SW 1271 (cell line): ENCODE measurements at places on chromosomes 7 and 10.

- DNase-seq: no peak
These were observed 26.0 kb downstream of the ADD3 start for GRCh38 chr10:110033701-110034235.

DNA sequence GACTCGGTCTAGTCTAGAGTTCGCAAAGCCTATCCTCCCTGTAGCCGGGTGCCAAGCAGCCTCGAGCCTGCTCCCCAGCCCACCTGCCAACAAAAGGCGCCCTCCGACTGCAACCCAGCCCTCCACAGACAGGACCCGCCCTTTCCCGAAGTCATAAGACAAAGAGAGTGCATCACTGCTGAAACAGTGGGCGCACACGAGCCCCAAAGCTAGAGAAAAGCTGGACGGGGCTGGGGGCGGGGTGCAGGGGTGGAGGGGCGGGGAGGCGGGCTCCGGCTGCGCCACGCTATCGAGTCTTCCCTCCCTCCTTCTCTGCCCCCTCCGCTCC lies 622 bp upstream of the COL1A2 start:
- no peak for DNase-seq

DNA sequence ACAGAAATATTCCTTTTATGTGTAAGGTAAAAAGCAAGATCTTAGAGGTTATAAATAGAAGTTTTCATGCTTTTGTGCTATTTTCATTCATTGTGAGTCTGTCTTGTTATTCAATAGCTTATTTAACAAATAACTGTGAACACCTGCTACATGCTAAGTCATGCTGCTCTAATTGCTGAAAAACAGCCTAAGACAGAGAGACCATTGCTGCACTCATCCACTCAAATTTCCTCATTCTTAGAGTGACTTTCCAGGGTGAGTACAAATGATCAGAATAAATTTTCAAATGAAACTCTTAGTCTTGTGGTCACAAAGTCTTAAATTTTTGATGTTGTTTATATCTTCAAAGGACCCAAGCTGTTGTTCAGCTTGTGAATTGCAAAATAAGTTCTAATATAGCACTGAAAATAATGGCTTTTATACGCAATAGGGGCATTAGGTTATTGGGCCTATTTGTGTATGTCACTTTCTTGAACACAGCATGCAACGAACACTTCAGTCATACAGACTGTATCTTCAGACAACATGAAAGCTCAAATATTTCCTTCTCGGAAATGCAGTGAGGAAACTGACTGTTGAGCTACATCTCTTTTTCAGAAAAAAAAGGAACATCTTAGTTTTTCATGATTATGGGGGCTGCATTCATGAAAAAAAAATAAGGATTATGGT lies 247.9 kb upstream of the PCDH15 start:
- no peak for DNase-seq

DNA sequence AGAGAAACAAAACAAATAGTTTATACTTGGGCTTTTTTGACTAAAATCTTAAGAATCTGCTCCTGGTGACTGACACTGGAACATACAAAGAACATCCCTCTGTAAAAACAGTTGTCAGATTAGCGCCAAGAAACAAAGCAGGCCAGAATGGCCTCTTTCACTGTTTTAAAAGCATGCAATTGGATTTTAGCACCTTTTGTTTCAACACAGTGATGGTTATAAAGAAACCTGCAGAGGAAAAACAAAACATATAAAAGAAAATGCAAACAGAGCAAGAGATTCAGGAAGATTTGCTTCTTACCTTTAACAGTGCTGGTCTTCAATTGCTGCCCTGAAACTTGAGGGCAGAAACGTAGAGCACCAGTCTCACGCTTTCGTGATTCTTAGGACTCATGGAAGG lies 652.2 kb upstream of the KCND2 start:
- no peak for DNase-seq

GRCh38 chr10:99631496-99631895 lies 11.3 kb upstream of the SLC25A28 start:
- DNase-seq: no peak

- DNase-seq: no peak
These were observed 4.2 kb upstream of the IKZF1 start for GRCh38 chr7:50300336-50300735.

- DNase-seq: no peak
These were observed 49.7 kb downstream of the PALD1 start for GRCh38 chr10:70528314-70528713.

- DNase-seq: no peak
These were observed 180.4 kb upstream of the PHYHIPL start for GRCh38 chr10:58996063-58996462.

DNA sequence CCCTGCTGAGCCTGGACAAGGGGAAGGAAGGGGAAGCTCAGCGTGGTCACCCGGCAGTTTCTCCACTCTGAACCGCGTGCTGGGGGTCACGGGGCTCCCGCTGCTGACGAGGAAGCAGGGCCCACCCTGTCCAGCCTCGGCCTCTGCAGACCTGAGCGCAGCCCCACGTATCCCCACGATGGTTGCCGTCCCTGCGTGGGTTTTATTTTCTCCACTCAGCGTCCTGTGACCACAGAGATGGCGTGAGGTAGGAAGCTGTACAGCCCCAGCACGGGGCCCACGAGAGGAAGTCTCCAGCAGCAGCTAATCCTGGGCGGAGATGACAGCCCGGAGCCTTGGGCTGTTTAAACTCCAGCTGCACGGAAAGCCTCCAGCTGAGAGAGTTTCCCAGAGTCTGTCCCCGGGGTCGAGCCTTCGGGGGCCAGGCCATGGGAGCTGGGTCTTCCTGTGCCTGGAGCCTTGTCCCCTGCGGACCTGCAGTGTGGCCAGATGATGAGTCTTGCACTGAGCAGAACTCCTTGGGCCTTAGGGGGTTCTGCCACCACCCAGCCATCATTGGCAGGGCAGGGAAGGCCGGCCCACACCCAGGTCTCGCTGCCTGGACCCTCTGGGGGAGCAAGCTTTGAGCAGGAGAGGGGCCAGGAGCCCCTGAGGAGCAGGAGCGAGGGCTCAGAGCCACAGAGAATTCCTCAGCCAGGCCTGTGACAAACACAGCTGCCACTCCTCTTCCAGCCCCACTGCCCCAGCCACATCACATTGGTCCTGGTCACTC lies 72.8 kb upstream of the FAM20C start:
- DNase-seq: no peak

GRCh38 chr10:91694170-91694794 lies 61.4 kb upstream of the PPP1R3C start:
- DNase-seq: no peak

DNA sequence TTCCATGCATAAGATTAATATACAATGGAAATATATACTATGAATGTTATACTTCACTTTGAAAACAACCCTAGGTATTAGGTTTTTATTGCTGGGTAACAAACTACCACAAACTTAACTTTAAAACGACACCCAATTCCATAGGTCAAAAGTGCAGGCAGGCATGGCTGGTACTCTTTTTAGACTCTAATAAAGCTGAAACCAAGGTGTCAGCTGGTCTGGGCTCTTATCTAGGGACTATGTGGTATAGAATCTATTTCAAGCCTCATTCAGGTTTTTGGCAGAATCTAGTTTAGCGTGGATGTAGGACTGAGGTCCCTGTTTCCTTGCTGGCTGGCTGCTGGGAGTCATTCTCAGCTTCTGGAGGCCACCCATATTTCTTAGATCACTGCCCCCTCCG lies 65.0 kb upstream of the TMEM168 start:
- no peak for DNase-seq

DNA sequence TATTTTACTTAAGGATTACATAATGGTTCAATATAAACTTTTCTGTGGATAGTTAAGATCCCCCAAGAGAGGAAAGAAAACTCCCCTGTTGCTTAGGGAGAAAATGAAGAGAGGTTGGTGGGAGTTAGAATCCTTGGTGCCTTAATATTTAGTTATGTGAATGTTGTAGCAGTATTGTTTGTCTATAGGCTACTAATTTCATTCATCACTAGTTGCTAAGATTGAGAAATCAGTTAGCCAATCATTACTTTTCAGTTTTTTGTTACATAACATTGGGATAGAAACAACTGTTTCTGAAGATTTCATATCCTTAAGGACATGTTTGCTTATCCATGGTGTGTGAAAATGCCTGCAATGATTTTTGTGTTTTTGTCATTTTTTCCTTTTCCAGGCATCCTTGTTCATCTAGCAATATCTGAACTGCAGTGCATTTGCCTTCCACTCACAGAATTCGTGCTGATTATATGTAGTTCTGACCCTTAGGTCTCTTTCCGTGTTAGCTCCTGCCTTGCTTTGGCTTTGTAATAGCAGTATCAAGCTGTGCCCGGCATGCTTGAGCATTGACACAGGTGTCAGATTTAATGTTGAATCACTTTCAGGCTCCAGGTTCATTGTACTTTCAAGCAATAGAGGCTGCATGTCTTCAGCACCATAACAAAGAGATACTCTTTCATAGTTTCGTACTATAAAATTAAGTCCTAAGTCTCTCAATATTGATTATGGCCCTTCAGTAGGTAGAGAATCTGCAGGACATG lies 85.0 kb downstream of the PODXL start:
- no peak for DNase-seq

- no peak for DNase-seq
These were observed 30.0 kb downstream of the STK17A start for GRCh38 chr7:43612599-43613589.

GRCh38 chr7:54989453-54990225 lies 29.2 kb upstream of the EGFR start:
- DNase-seq: no peak

DNA sequence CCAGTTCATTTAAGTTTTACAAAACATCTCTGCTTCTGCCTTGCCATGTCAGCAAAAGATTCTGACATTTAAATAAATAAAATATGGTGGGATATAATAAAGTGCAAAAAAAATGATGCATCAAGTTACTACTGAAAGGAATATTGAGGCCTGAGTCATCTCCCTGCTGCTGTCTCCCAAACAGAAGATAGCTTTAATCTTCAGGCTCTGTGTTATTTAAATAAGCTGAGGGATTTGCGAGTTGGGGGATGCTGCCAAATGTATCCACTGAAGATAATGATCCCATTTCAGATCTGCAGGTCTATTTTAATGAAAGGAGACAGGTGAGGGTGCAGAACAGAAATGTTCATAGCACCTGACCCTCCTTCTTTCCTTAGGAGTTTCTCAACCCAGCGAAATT lies 720.8 kb downstream of the AUTS2 start:
- no peak for DNase-seq

GRCh38 chr10:43926371-43926770 lies 277.7 kb upstream of the ZNF32 start:
- DNase-seq: no peak
